Effector memory CD8-positive, alpha-beta T cell (primary cell): ENCODE measurements at places on chromosomes 4 and X.

- no peak for DNase-seq
Measured at GRCh38 chr4:105474099-105474518, 247 bp upstream of the PPA2 start.

GRCh38 chr4:171376724-171377123, 436.5 kb upstream of the GALNTL6 start:
- DNase-seq: no peak

DNA sequence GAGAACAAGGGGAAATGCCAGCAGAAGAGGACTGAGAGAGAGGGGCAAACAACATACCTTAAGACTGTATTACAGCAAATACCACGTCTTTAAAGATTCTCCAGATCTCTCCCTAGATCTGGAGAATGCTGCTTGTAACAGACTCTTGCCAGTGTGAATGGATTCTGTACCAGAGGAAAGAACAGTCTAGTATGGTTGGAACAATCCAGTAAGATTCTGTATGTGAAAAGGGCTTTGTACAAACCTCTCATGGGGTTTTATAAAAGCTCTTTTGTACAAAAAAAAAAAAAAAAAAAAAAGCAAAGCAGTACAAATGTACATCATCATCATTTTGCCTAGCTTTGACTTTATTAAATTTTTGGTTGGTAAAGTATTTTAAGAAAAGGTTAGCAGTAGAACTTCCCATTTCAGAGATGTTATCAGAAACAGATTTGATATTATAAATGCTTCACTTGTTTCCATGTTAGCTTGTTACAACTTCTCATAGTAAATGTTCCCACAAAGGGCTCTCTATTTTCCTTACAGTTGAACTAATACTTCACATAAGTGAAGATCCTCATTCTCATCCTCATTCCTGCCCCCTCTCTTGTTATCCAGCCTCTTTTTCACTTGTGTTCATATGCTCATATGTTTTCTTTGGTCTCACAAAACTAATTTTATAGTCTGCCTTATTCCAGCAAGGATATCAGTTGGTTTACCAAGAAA, 144.2 kb downstream of the EDA start:
- no peak for DNase-seq

DNA sequence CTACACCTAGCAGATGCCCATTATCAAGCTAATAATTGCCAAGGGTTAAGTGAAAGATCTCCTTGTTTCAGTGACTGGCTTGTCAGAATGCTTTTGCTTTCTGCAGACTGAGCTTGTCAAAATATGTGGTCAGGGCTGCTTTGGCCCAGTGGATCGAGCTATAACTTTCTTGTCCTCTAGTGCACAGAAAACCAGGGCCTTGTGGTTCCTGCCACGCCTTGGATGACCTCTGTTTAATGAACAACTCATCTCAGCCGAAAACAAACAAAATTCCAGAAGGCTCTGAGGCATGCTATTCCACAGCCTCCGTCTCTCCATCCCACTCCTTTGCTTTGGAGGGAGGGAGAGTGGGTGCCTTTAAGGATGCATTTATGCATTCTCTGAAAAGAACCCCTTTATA, 11.3 kb downstream of the EVC start:
- DNase-seq: no peak

DNA sequence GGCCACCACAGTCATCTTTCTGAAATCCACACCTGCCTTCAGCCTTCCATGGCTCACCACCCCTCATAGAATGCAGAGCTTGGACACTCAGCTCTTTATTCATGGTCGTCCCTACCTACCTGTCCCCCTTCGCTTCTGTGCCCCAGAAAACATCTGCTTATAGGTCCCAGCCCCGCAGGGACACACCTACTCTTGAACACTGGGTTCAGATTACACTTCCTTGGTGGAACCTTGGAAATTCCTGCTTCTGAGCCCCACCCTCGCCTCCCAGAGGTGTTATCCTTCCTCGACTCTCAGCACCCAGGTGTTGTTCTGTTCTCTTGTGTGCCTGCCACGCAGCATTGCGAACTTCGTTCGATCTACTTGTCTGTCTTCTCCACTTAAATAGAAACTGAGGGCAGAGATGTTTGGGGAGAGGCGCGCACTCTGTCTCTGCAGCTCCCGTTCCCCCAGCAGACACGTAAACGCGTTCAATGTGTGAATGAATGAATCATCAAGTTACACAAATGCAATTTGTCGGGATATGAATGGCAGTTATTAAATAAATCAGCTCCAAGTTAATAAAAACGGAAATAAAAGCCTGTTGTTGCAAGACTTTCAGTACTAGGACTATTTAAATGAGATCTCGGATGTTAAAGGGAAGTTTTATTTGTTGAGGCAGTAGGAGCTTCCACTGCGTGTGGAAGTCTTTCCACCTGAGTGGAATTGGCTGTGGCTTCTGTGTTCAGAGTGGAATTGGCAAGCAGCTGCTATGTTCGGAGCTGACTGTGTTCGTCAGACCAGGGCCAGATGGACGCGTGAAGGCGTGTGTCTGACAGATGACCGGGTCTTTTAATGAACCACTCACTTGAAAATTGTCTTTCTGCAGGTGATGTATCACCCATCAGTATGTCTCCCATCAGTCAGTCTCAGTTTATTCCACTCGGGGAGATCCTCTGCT, 95.6 kb downstream of the STOX2 start:
- no peak for DNase-seq

- DNase-seq: no peak
Measured at GRCh38 chr4:24858026-24858425, 54.8 kb downstream of the CCDC149 start.

DNA sequence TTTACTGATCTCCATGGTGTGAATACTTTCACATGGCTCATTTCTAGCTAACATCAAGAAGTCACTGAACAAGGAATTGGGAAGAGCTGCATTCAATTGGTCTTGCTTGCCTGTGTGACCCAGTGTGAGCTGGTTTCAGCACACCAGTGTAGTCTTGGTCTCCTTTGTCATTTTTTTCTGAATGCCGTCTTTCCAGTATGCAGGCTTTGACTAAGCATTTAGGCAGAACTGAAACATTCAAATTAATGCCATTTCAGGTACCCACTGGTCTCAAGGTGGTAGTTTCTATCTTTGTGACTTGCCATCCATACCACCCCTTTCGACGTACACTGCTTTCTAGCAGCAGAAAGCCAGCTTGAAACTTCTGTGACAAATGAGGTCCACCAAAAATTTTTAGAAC, 550.5 kb upstream of the BOD1L1 start:
- DNase-seq: no peak

- DNase-seq: no peak
Measured at GRCh38 chr4:171857302-171858012, 44.3 kb downstream of the GALNTL6 start.

GRCh38 chr4:48108309-48109073, 25.6 kb downstream of the TXK start:
- DNase-seq: no peak

DNA sequence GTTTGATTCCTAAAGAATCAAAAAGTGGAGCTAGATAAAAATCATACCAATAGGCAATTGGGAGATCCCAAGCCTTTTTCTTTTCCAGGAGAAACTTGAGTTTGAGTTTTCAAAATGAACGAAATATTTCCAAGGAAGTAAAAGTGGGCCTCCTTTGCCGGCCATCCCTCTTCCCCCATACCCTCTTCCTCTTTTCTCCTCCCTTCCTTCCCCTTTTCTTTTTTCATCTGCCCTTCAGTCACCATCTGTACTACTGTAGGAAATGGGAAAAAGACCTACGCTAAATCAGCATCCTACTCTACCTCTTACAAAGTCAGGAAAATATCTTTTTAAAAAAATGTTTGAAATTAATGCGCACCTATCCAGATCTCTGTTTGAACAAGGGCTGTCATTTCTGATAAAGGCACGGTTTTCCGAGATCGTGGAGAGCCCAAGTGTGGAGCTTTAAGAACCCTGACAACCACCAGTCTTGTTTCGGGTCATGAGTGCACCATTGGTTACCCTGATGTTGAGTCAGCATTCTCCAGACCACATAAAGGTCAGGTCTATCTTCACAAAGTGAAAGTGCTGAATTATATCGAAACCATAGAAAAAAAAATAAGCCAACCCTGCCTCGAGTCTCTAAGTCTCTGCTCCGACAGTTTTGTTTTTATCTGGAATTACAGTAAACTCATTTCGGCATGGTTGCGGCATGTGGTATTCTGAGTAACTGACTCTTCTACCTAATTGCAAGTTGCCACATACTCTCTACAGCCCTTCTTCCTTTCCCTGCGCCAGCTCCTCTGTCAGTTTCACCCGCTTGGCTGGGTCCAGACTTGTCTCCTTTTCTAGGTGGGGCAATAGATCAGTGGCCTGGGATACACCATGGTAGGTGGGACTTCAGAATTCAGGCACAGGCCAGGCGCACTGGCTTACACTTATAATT, 140.2 kb upstream of the KLF3 start:
- peak; percentile 30 for DNase-seq

DNA sequence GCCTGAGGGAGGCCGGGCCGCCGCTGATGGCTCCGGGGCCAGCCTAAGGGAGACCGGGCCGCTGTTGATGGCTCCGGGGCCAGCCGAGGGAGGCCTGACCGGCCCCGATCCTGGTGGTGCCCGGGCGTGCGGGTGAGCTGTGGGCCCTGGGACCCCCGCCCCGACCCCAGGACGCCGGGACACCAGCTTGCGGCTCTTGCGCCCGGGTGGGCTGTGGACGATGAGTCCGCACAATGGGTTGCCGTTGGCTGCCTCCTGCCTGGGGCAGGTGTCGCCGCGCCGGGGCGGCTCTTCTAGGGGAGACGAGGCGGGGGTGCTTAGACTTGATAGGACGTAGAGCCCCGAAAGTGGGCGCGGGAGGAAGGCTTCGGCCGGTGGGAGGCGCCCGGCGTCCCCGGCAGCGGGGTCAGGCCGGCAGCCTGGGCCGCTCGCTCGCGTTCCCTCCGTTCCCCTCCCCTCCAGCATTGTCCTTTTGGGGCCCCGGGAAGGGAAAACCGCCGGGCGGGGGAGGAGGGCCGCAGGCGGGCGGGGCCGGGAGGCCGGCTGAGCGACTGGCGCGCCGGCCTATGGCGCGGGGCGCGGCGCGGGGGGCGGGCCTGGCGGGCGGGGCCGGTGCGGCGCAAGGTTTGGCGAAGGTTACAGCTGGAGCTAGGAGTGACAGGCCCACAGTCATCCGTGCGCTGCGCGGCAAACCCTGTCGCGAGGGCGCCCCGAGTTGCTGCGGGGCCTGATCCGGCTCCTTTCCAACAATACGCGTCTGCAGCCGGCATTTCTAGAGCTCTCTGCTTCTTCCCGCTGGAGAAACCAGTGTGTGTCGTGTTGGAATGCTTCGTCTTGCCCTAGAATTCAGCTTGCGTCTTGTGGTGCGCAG, 819 bp downstream of the KIAA0232 start:
- peak; percentile 85 for DNase-seq

- peak; percentile 53 for DNase-seq
Measured at GRCh38 chrX:38561126-38561868, at the start of gene TSPAN7. Gene TSPAN7, plus strand, starts transcription at chrX:38561542. Its CDS starts 5 bp downstream, at chrX:38561547.

- no peak for DNase-seq
Measured at GRCh38 chr4:27048429-27049238, 188.0 kb downstream of the STIM2 start.

DNA sequence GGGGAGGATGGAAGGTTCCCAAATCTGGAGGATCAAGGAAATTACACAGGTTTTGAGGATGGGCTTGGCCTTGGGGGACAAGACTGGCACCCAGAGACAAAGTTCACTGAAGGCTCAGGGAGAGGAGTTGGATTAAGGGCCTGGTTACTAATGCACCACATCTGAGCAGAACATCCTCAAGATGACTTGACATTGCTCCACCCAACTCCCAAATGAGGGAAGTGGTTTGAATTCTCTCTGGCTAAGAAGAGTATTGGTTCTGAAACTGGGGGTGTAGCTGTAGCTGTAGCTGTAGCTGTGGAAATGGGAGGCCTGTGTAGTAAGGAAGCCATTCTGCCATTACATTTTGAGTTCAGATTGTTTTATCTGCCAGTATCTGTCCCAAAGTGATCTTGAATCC, 129.4 kb downstream of the RASL11B start:
- no peak for DNase-seq

- DNase-seq: peak; percentile 24
Measured at GRCh38 chr4:121370729-121371325, 10.0 kb downstream of the QRFPR start.

DNA sequence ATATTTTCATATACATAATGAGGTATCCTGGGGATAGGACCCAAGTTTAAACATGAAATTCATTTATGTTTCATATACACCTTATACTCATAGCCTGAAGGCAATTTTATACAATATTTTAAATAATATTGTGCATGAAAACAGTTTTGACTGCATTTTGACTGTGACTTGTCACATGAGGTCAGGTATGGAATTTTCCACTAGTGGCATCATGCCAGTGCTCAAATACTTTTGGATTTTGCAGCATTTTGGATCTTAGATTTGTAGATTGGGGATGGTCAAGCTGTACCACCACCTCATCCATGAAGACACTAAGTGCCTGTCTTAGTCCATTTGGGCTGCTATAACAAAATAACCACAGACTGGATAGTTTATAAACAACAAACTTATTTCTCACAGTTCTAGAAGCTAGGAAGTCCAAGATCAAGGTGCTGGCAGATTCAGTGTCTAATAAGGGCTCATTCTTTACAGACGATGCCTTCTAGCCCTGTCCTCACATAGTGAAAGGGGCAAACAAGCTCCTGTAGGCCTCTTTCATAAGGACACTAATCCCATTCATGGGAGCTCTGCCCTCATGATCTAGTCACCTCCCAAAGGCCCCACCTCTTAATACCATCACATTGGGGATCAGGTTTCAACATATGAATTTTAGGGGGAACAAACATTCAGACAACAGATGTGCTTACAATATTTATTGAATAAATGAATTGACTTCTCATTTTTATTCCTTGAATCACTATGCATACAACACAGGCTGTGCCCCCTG, 9.4 kb downstream of the NUDT6 start:
- DNase-seq: no peak

GRCh38 chrX:16852617-16853179, 17.5 kb downstream of the RBBP7 start:
- no peak for DNase-seq

DNA sequence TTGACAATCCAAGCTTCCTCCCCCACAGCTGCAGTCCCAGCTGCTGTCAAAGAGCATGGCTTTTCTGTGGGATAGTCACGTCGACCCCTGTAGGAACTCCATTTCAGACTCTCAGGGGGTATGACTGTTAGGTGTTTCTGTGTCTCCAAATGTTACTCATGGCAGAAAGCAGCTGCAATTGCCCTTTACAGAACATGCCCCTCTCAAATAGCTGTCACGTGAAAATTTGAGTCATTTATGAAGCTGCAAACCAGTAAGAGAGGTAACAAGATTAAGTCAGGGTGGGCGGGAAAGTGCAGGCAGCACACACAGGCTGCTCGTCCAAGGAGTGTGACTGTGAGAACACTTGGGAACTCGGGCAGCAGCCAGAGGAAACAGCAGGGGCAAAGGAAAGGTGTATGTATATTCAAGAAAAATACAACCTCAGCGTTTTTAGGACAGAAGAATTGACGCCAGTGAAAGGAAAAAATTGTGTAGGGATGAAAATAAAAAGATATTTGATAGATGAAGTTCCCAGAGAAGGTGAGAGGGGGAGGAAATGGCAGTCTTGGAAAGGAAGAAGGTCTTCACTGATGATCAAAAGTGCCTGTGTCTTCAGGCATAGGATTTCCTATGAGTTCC, 66.5 kb upstream of the TMEM184C start:
- DNase-seq: no peak

DNA sequence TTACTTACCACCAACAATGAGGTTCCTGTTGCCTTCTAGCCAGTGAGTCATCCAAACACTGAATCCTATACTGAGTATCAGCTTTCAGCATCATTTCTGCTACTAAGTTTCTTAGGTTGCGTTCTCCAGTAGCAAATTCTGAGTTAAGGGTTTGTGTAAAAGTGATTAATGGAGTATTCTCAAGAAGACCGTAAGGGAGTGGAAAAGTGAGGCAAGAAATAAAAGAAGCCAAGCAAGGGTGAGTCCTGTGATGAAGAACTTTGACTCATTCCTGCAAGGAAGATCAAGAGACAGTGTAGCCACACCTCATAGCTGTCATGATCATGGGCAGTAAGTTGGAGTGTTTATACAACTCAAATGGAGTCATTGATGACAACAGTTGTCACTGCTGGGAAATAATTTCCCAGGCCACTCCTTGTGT, 446.2 kb downstream of the RAPGEF2 start:
- no peak for DNase-seq
